SIG-M5 (cell line): ENCODE measurements at places on chromosomes 3 and 15.

- DNase-seq: no peak
Measured at GRCh38 chr3:133371181-133371580, 28.7 kb upstream of the BFSP2 start.

DNA sequence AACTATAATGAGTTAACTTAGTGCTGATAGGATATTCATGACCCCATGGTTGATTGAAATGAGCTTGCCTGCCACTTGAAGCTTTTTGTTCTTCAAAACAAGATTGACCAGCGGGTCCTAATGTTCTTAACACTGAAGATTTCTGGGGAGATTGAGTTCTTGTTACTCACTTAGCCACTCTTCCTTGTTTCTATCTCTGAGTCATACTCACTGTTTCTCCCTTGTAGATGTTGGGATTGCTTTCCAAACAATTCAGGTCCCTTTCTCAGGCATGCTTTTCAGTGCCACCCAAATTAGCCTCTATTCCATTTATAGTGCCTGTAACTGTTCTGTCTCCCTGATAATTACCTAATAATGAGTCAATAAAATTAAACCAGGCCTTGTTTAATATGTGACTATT lies 517.0 kb downstream of the SQOR start:
- no peak for DNase-seq

- DNase-seq: no peak
Measured at GRCh38 chr3:143016321-143016972, 15.1 kb downstream of the U2SURP start.

DNA sequence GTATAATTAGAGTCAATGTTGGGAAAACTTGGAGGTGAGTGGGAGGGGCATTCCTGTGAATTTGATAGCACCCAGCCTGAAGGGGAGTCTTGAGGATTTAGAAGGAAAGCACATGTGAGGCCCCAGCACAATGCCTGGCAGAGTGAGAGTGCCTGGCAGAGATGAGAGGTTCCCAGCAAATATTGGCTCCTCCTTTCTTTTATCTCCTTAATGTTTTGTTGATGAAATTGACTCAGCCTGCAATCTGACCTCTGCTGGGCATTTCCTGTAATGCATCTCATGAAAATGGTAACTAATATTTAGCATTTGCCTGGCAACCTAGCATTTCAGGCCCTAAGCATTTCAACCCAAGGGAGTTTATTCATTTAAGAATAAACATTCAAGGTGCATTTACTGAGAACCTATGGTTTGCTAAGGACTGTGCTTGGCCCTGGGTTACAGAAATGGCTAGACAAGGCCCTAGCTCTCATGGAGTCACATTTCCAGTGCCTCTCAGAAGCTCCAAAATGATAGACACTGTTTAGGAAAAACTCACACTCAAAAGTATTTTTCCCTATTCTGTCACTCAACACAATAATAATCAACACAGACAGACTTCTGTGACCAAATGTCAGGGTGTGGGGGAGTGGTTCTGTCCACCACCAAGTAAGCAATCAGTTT lies 19.0 kb downstream of the PDHB start:
- no peak for DNase-seq

- no peak for DNase-seq
Measured at GRCh38 chr3:70856414-70857162, 544.1 kb upstream of the MDFIC2 start.

DNA sequence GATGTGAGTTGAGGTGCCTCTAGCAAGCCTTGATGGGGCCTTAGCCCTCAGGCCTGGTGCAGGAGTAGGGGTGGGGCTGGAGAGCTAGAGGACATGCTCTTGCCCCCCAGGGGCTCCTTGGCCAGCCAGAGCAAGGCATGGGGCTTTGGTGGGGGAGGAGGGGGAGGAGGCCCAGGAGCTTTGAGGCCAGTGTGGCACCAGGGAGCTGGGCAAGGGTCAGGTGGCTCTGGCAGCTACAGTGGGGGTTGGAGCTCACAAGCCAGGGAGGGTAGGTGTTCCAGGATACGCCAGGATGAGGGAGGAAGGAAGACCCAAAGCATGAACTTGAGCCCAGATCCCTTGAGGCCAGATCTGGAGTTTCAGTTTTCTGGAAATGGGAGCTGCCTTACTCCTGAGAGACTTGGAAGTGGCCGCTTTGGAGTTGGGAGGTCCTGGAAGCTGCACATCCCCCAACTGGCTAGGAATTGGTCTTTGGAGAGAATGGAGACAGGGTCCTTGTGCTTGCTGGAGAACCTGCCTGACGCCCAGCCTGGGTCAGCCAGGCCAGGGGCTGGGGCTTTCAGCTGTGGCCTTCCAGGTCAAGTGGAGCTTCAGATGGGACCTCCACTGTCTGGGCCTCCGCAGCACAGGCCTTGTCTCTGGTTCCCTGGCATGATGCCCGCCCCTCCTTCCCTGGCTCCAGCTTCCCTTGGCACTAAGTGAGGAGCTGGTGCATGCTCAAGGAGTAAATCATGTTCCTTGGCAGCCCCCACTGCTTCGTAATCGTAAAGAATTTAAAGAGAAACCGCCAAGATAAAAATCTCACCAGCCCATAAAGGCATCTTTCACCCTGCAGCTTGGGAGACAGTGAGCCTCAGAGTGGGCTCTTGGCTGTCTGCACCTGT lies 8.7 kb downstream of the SEMA3F start:
- no peak for DNase-seq

GRCh38 chr15:85615930-85616329 lies 178.8 kb downstream of the KLHL25 start:
- no peak for DNase-seq
